Activated gamma-delta T cell (primary cell): ENCODE measurements at places on chromosomes 1 and 21.

GRCh38 chr1:91787919-91788318 lies 98.0 kb downstream of the TGFBR3 start:
- no peak for DNase-seq

- DNase-seq = no peak
These were observed 69.6 kb downstream of the DMAP1 start for GRCh38 chr1:44282704-44283426.

GRCh38 chr1:111878091-111878490 lies 111.4 kb downstream of the KCND3 start:
- DNase-seq = no peak

- DNase-seq = no peak
These were observed 54.2 kb downstream of the DNTTIP2 start for GRCh38 chr1:93824834-93825233.

DNA sequence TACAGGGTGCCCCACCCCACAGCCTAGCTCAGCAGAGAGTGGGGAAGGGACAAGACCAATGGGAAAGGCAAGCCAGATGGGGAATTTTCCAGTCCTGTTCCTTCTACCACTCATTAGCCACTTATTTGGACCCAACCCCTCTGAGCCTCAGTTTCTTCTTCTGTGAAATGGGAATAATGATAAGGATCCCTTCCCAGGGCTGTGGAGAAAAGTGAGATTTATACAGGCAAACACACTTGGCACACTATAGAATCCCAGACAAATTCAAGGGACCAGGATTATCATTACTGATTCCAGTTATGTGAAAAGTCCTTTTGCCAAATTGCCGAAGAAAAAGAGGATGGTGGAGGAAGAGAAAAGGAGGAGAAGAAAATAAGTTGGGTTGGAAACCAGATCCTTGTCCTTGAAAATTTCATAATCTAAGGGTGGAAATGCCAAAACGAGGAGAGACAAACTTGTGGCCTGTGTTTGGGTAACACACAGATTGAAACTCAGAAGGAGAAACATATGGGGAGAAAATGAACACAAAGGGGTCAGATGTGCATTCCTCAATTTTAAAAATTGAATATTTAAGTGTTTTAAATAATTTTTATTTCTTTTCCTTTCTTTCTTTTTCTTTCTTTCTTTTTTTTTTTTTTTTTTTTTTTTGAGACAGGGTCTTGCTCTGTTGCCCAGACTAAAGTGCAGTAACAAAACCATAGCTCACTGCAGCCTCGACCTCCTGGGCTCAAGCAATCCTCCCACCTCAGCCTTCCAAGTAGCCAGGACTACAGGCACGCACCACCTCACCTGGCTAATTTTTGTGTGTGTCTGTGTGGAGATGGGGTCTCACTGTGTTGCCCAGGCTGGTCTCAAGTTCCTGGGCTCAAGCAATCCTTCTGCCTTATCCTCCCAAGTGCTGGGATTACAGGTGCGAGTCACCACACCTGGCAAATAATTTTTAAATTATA lies 9.6 kb downstream of the CAPN2 start:
- DNase-seq = no peak

DNA sequence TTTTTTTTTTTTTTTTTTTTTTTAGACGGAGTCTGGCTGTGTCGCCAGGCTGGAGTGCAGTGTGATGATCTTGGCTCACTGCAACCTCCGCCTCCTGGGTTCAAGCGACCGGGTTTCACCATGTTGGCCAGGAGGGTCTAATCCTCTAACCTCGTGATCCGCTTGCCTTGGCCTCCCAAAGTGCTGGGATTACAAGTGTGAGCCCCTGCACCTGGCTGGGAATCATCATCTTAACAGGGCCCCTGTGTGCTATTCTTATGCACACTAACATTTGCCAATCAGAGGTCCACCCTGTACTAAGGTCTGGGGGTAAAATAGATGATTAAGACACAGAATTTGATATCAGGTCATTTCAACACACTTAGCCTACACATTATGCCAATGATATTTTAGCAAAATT lies 278.7 kb upstream of the CHRM3 start:
- no peak for DNase-seq

DNA sequence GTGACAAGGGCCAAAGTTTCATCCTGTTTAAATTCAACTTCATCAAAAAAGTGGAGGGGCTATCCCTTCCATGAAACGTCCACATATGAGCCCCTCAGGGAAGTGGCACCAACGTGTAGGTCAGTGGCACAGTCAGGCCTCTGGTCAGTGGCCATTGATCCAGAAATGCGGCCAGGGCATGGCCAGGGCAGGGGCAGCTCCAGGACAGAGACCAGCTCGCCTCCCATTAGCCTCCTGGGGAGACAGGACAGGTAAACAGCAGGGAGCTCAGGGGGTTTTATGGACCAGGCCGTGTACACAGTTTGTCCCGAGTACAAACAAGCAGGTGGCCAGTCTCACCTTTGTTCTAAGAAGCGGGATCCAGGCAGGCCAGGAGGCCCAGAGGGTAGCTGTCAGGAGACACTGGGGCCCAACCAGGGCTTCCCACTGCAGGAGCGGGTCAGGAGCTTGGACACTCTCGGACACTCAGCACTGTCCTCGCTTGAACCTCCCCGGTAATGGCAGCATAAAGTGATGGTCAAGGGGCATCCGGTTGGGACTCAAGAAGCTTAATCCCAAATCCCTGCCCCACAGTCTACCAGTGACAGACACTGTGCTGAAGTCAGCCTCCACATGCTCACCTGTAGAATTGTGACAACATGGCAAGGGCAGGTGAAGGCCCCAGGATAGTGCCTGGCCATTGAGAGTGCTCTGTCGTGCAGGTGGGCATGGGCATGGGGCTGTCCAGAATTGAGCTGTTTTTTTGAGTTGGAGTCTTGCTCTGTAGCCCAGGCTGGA lies 144.1 kb upstream of the ERRFI1 start:
- DNase-seq = no peak

GRCh38 chr1:228985661-228986060 lies 250.4 kb downstream of the RHOU start:
- DNase-seq = no peak

GRCh38 chr1:11792106-11792505 lies 13.7 kb downstream of the MTHFR start:
- no peak for DNase-seq

GRCh38 chr1:247680171-247680570 lies 632 bp upstream of the OR13G1 start:
- no peak for DNase-seq

DNA sequence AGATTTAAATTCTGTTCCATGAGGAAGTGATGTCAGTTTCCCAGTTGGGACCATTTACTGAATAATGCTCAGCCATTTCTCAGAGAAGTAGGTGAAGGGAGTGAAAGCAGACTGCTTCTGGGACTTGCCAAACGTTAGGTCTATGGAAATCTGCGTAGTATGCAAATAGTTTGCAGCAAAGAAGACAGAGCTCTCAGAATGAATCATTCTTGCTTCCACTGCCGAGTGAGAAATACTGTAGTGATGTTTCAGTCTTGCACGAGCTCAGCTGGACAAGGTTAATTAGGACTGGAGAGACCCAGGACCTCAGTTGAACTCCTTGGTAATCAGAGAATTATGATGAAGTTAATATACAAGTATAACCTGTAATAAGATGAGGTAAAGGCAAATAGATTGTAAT lies 317.7 kb upstream of the DAB1 start:
- no peak for DNase-seq

- DNase-seq = no peak
These were observed 43.2 kb upstream of the PBX1 start for GRCh38 chr1:164515711-164516331.
